ENCODE measurements at places on chromosomes 13 and 19.

DNA sequence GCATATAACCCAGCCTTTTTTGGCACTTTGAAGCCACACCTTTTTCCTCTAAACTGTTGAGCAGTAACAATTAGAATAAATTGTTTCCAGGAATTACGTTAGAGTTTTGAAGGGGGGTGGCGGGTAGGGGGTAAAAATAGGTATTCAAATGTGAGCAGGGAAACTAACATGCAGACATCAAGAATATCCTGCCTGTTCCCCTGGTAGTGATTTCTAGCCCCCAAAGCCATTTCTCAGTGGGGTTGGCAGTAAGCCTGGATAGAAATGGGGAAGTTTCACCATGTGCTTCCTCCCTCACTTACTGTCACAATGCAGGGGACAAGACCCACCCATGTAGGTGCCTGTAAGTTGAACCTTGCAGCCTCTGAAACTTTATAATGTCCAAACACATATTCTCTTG is 3.8 kb downstream of the DOCK9 start:
- no peak for DNase-seq

GRCh38 chr13:103878891-103879605 is 812.8 kb upstream of the SLC10A2 start:
- DNase-seq: no peak

- no peak for DNase-seq
Observed at GRCh38 chr13:26784704-26785639, 24.4 kb upstream of the GPR12 start.

DNA sequence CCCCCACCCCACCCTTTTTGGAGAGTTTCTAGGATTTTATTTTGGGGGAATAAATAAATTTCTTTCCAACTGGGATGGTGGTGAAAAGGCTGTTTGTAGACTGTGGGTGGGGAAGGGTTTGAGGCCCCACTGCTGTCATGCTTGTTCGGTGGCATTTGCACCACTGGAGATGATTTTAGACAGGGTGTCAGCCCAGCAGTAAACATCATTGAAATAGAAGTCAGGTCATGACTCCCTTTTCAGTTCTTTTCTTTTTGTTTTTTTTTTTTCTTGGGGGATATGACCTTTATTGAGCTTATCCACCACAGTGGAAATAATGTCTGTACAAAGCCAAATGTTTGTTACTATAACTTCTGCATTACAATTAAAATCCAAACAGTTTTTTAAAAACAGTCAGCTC is 14.1 kb downstream of the UBAC2 start:
- DNase-seq: no peak

- no peak for DNase-seq
Observed at GRCh38 chr19:27780367-27781075, 1432.4 kb downstream of the UQCRFS1 start.

Data from AG04449 (cell line).